Stimulated activated CD4-positive, alpha-beta T cell treated with anti-CD3 and anti-CD28 coated beads, TNF-alpha, amount 100 ng/mL, for 1 hour (primary cell): ENCODE measurements at places on chromosomes 12 and 14.

- no peak for DNase-seq
Measured at GRCh38 chr14:83624541-83624940, 1905.4 kb upstream of the FLRT2 start.

GRCh38 chr14:77109656-77110055 is 11.6 kb downstream of the CIPC start:
- no peak for DNase-seq

DNA sequence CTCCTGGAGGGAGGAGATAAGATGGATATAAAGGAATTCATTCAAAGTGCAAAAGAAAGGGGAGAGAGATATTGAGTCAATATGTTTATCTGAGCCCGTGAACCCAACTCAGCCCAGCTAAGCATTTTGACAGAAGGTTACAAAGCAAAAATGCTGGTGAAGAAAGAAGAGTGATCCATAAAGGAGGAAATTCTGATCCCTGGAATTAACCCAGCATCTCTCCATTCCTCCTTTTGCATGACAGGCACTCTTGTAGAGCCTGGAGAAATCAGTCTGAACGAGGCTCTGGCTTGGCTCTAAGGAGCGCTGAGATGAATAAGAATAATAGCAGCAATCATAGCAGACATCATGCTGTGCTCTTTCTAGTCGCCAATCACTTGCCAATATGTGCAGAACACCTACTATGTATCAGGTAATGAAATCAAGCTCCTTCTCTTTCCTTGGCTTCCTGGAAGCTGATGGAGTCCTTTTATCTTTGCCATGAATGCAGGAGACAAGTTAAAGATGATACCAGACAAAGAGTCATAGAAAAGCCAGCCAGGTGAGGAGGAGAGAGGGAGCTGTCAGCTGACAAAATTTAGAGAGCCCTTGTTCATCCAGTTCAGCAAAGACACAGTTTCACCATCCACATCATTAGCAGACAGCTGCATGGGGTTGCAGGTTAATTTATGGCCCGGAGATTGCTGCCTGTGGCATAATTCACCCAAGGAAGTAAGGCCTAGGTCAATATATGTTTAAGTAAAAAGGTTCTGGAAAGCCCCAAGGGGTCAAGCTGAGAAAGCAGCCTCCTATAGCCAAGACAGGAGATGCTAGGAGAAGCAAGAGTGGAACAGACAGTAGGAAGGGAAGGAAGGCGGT is 476.5 kb upstream of the TBX3 start:
- DNase-seq, result no peak

GRCh38 chr12:112357214-112357613 is 25.0 kb downstream of the HECTD4 start:
- DNase-seq, result no peak
